CD4-positive, CD25-positive, alpha-beta regulatory T cell (primary cell): ENCODE measurements at places on chromosomes 7 and 10.

GRCh38 chr7:69732203-69732602, 133.9 kb downstream of the AUTS2 start:
- DNase-seq = no peak

- no peak for DNase-seq
These were observed 21.9 kb downstream of the THSD7A start for GRCh38 chr7:11810043-11810625.

DNA sequence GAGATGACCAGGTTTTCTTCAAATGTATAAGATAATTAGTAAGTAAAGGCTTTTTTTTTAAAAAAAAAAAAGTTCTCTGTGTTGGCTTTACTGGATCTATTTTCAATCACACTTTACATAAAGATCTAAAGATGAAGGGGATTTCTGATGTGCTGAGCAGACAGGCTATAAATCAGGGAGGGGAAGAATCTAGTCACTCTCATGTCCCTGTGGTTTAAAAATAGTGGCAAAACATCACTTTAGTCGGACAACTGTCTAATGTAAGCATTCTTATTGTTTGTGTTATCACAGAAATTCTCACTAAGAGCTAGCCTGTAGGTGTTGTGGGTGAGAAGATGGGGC, 132.7 kb downstream of the ICA1 start:
- no peak for DNase-seq

- no peak for DNase-seq
These were observed 56.3 kb downstream of the ASB13 start for GRCh38 chr10:5609952-5610616.

- DNase-seq = no peak
These were observed 239.3 kb downstream of the SORCS1 start for GRCh38 chr10:106925191-106925590.
